NCI-H1092 (cell line): ENCODE measurements at places on chromosomes 7 and 10.

DNA sequence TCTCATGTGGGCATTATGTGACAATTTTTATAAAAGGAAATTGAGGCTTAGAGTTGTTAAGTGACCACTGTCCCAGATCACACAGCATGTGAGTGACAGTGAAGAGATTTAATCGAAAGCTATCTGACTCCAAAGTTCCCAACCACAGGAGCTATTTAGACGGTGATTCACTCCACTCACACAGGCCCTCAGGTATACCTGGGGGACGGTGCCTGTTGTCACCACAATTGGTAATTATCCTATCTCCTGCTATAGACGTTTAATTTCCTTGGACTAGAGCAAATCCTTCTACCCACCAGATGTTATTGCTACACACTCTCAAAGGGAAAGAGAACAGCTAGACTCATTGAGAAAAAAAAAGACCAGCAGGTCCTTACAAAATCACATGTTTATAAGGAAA lies 145.5 kb downstream of the KLF6 start:
- no peak for DNase-seq

- DNase-seq: no peak
Observed at GRCh38 chr10:93462881-93463280, 19.3 kb downstream of the MYOF start.

DNA sequence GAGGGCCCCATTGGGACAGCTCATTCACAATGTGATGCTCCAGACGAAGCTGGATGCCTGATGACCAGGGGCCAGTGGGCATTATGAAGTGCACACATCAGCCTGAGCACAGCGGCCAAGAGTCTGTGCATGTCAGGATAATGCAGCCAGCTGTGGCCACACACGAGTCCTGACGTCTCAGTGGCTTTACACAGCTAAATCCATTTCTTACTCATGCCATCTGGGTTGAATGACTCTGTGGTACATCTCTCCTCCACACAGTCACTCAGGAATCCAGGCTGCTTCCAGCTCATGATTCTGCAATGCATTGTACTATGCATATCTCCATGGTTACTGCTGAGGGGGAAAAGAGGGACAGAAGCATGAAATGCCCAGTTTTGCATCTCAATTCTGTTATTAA lies 123.6 kb downstream of the PRLHR start:
- DNase-seq: no peak

- peak; percentile 22 for DNase-seq
Observed at GRCh38 chr7:29190349-29191045, 4.1 kb upstream of the CHN2 start.

DNA sequence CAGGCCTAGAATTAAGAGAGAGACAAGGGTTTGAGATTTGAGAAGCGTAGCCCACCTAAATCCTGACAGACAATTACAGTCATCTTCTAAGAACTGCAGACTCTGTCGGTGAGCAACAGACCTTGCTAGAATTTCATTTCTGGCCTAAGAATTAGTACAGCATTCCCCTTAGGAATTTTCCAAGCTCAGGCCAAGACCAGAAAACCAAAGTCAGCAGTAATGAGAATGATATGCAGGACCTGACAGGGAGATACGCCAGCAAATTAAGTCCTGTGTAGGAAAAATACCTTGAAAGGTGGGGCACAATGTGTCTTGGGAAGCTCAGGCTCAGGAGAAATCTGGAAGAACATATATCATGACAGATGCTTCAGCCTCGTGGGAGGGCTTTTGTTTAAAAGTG lies 52.7 kb upstream of the HERPUD2 start:
- DNase-seq: no peak

DNA sequence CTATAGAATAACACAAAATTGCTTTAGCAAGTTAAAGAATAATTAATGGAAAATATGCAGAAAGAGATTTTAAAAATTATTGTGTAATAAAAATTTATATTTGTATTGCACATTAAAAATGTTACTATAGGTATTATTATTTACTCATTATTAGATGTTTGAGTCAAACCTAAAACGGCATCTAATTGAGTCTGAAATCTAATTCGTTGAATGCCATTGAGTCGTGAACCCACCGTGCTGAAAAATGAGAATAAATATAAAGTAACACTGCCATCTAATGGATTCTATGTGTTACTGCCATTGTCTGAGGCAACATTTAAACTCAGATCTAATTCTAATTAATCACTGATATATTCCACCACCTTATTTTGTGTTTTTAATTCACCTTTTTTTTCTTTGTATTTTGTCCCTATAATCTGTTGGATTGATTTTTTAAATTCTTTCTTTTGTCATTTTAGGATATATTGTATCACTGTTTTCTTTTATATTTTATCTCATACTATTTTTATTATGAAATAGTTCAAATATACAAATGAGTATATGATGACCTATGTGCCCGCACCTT lies 62.2 kb downstream of the SAMD9 start:
- DNase-seq: peak; percentile 9

GRCh38 chr10:69220507-69220906 lies 375 bp downstream of the HKDC1 start:
- DNase-seq: no peak

GRCh38 chr10:67723601-67724000 lies 27.6 kb upstream of the CTNNA3 start:
- DNase-seq: no peak

GRCh38 chr7:107007007-107007891 lies 37.3 kb upstream of the PRKAR2B start:
- DNase-seq: no peak

GRCh38 chr10:132868995-132869394 lies 73.4 kb downstream of the CFAP46 start:
- DNase-seq: no peak

DNA sequence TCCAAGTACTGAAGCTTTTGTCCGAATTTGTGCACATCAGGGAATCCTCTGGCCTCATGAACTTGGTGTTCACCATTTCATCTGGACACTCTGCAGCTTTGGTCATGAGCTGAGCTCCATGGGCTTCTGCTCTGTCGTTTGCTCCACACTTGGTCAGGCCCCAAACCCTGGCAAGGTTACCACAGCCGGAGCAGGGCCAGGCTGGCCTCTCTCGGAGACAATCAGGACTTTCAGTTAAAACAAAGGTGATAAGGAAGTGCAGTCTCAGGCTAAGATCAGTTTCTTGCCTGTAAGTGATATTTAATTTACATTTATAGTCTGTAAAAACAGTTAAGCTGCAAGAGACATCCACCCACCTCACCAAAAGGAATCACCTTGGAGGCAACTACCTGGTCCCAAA lies 558.9 kb downstream of the PARD3 start:
- no peak for DNase-seq

DNA sequence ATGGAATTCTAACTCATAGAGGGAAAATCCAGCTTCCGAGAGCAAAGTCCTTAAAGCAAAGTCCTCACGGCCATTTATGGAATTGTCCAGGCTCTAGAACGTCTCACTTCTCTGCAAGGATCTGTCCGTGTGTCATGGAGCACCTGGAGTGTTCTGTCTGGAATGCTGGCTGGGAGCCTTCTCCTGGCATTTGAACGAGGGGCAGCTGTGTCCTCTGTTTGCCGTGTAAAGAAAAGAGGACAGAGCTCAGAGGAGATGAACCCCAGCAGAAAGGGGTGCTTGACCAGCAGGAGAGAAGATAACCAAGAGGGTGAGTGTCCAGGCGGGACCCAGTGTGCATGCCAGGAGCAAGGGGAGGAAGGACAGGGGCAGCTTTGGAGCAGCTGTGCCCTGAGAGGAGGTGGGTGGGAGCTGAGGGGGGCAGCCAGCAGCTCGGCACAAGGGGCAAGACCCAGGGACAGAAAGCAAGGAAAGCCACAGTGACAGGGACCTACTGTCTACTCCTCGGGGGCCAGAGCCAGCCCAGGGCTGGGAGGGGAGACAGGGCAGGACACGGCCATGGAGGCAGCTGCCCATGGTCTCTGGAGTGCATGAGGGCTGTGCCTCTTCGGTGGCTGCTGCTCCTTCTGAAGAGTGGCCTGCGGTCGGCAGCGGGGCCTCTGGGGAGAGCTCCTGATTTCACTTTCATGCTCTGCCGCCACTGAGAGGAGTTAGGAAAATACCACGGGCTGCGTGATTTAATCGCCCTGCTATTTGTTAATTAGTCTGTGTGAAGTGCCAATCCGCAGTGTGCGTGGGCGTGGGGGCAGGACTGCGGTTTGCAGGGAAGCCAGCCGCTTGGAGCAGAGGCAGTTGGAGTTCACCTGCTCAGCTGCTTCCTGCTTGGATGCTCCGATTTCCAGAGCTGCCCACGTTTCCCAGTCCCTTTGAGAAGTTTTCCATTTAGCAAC lies 149.3 kb upstream of the SHH start:
- no peak for DNase-seq

GRCh38 chr7:3738964-3739363 lies 437.9 kb downstream of the SDK1 start:
- no peak for DNase-seq

DNA sequence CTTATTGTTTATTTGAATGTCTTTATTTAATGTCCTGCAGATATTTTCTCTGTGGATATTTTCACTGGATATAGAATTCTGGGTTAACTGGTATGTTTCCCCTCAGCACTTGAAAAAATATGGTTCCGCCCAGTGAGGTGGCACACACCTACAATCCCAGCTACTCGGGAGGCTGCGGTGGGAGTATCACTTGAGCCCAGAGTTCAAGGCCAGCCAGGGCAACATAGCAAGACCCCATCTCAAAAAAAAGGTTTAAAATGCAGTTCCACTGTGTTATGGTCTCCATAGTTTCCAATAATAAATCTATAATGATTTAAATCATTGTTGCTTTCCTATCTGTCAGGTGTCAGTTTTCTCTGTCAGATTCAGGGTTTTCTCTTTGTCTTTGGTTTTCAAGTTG lies 165.5 kb upstream of the STK17A start:
- DNase-seq: no peak

- no peak for DNase-seq
Observed at GRCh38 chr10:74898201-74898976, 72.0 kb downstream of the KAT6B start.

GRCh38 chr10:118594392-118595063 lies 920 bp downstream of the PRLHR start:
- DNase-seq: peak; percentile 39

- DNase-seq: peak; percentile 19
Observed at GRCh38 chr10:121687095-121687813, 89.0 kb upstream of the FGFR2 start.

GRCh38 chr10:125055446-125055845 lies 104.9 kb downstream of the CTBP2 start:
- no peak for DNase-seq

DNA sequence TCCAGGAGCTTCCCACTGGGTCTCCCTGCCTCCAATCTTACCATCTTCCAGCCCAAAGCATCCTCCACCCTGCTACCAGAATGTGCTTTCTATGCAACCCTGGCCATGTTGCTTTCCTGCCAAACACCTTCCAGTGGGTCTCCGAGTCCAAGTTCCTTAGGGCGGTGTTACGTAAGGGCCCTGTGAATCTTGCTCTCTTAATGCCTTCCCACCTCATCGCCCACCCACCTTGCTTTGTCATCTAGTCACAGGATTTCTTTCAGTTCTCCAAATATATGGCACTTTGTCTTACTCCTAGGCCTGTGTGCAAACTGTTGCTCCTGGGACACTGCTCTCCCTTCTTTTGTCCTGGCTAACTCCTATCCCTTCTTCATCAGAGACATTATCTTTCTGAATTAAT lies 344.5 kb downstream of the RPS24 start:
- DNase-seq: no peak

DNA sequence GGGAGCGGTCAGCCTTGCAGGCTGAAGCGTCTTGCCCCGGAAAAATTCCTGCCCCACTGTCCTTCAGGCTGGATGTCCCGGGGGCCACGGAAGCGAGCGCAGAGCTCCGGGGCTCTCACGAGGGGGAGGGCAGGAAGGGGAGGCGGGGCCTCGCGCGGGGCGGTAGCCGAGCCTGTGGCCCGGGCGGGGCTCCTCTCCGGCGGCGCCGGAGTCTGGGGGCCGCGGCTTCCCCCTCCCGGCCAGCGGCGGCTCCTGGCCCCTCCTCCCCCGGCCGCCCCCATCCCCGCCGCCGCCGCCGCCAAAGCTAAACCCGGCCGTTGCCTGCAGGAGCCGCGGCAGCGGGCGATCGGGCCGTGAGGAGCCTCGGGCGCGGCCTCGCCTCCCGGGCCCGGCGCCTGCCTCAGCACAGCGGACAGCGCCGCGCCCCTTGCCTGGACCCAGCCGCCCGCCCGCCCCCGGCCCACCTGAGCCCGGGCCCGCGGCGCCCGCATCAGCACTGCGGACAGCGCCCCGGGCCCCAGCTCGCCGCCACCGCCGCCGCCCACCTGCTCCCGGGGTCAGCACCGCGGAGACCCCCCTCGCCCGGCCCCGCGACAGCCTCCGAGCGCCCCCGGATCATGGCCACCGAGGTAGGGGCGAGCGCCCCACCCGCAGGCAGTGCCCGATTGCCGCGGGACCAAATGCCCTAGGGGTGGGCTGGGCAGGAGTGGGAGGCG lies at the start of gene GOLGA7B:
Gene GOLGA7B (plus strand): TSS at position 157 of the 716 bp plus-strand sequence. CDS start 461 bp downstream, at position 618.
- no peak for DNase-seq

GRCh38 chr10:30383356-30383755 lies 34.3 kb upstream of the MTPAP start:
- no peak for DNase-seq

- DNase-seq: no peak
Observed at GRCh38 chr10:74067373-74068352, 69.7 kb downstream of the VCL start.

DNA sequence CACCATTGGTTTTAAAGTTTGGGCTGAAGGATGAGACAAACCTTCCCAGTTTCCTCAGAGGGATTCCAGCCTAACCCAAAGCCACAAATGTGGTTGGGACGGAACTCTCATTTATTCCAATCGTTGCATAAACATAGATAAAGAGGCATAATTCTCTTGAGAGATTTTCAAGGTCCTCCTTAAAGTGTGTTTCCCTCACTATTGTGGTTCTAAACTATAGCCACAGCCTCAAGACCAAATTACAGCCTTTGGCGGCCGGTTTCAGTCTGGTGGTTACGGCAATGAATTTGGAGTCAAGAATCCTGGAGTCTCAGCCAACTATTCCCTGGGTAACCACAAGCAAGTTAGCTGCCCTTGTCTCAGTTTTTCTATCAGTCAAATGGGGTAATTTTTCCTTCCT lies 42.6 kb downstream of the SEM1 start:
- no peak for DNase-seq
